ENCODE measurements at places on chromosomes 11 and 22.

DNA sequence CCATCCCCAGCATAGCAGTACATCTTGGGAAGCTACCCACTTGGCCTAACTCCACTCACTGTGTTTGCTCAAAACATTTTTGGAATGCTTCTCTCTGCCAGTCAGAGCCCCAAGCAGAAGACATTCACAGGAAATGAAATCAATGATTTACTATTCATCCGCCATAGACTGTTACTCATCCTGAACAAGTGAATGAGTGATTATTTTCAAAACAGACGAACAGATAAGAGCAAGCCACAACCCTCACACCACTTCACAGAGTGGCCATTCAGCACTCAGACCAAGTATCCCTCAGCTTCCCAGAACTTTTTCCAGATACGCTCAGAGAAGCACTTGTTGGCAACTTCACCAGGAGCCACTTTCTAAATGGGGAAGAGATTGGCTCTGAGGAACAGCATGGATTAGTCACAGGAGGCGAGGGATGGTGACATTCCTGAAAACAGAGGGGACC, 13.0 kb upstream of the UBASH3B start:
- no peak for DNase-seq

DNA sequence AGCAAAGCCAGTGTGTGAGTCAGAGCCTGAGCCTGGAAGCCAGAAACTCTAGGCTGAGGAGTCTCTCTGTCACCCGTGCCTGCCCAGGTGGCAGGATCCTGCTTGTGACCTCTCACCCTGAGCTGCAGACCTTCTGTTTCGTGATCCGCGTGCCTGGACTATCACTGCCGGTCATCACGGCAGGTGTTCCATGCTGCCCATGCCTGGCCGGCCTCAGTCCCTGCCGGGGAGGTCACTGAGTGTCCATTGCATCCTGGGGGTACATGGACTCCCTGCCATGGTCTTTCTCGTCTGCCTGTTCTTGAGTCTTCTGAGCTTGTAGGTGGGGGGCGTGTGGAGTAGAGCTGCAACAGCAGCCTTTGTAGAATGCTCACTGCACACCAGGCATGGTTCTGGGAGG, 1032.4 kb downstream of the TBC1D22A start:
- DNase-seq = no peak

DNA sequence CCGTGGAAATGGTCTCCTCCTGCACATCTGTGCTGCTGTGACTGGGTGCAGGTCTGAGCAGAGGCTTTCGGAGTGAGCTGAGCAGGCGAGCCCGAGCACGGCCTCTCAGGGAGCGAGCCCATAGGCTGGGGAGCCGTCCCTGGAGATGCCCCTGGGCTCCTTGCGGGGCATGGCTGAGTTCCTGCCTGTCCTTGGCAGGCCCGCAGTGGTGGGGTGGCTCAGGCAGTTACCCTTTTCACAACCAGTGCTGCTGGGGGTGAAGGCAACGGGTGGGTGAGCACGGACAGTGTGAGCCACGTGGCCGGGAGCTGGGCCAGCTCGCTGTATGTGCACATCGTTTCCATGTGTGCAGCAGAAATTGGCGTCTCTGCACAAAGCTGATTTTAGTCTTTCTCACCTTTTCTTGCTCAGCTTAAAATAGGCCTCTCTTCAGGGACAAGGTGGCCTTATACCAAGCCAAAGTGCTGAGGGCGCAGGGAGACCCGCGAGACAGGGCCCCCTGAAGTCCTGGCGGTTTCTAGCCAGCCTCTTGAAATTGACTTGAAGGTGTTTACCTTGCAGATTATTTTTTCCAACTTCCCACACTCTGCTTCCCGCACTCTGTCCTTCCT, at the start of gene TP53AIP1:
TSS of gene TP53AIP1 (minus strand) at position 55 of the 611 bp plus-strand sequence. CDS start 5,053 bp downstream, outside the sequence.
- DNase-seq = no peak

- no peak for DNase-seq
Observed at GRCh38 chr22:47032956-47033647, 270.7 kb downstream of the TBC1D22A start.

DNA sequence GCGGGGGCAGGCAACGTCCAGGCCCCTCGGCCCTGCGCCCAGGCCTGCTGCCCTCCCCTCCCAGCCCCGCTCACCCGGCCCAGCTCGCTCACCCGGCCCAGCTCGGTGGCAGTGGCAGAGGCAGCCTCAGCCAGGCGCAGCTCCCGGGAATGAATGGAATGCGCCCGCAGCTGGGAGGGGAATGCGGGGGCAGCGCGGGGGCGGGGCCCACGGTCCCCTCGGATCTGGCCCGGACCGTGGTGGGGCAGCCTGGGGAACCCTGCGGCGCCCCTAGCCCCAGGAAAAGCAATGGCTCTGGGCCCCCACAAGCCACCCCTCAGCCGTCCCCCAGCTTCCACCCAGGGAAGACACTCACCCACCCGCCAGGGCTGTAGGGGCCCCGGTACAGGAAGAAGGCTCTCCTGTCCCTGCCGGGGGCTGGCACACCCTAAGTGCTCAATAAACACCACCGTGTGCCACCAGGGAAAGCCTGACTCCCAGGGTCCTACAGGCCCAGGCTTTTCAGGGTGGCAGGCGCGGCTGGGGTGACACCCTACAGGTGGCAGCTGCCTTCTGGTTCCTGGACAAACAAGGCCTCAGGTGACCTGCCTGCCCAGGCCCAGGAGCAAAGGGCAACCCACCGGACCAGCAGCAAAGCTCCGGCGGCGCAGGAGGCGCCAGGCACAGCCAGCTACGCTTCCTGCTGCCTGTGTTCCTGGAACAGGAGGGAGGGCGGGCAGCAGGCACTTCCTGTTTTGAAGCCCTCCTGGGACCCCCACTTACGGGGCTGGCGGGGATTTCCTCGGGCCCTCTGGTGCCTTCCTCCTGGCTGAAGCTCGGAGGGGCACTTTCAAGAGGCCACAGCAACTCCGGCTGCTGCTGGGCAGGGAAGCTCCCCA, 13.8 kb downstream of the PLXNB2 start:
- DNase-seq = no peak

- DNase-seq = no peak
Observed at GRCh38 chr11:109619498-109619897, 197.5 kb downstream of the C11orf87 start.

- peak; percentile 65 for DNase-seq
Observed at GRCh38 chr11:125072218-125072960, 9.3 kb downstream of the SLC37A2 start.

GRCh38 chr11:61194981-61195695, 8.2 kb upstream of the PGA3 start:
- no peak for DNase-seq

GRCh38 chr11:116509551-116509950, 263.2 kb downstream of the BUD13 start:
- no peak for DNase-seq

GRCh38 chr11:68735646-68736045, 15.7 kb downstream of the TESMIN start:
- DNase-seq = no peak

- no peak for DNase-seq
Observed at GRCh38 chr11:70544774-70545609, 146.7 kb downstream of the CTTN start.

DNA sequence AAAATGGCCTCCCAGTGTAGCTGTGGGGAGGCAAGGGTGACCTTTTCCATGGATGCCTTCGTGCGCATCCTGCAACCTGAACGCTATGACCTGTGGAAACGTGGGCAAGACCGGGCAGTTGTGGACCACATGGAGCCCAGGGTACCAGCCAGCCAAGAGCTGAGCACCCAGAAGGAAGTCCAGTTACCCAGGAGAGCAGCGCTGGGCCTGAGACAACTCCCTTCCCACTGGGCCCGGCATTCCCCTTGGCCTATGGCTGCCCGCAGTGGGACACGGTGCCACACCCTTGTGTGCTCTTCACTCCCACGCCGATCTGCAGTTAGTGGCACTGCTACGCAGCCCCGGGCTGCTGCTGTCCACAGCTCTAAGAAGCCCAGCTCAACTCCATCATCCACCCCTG, 24.8 kb downstream of the KDM4D start:
- DNase-seq = no peak

- DNase-seq = no peak
Observed at GRCh38 chr11:111829185-111829968, 42.0 kb downstream of the ALG9 start.

GRCh38 chr11:39570526-39570925, 1888.9 kb downstream of the LRRC4C start:
- DNase-seq = no peak

DNA sequence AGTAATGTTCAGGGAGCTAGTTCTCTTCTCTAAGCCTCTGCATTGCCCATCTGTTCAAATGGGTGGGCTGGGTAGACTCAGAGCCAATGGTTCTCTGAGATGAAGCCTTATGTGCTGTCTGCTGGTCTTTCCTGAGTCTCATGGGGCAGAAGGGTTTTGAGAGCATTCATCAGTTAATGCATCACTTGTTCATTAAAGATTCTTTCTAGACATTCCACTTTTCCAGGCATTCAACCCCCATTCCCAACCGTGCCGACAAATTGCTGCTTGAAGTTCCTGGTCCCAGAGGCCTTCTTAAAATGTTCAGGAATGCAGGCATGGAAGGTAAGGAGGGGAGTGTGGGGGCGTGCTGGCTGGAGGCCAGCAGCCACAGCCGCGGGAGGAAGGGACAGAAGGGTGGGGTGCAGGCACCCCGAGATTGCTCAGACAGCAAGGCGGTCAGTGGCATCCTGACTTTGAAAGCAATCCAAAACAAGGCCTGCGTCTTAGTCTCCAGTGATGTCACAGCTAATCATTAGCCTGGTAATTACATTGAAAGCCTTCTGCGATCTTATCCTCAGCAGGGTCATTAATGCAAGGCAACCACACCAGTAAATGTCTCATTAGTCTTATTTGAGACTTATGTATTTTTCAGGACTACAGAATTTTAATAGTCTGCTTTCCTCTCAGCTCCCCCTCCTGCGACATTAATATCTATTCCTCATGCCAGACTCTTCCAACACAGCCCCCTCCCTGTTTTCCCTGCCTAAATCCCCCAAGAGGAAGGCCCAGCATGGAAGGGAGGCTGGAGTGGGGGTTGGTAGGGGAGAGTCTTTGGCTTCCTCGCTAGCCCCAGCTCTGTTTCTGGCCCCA, 328.8 kb downstream of the MIAT start:
- no peak for DNase-seq
